ENCODE measurements at places on chromosomes 2 and 18.

GRCh38 chr2:49924044-49924817, 769.9 kb upstream of the FSHR start:
- DNase-seq, result no peak
- H3K36me3 ChIP-seq, result no peaks in the 10 kb centered on the region
- no peaks in the 10 kb centered on the region for H3K27me3 ChIP-seq
- no peak overlapping the region for H3K27ac ChIP-seq
- H3K4me3 ChIP-seq, result no peak overlapping the region

DNA sequence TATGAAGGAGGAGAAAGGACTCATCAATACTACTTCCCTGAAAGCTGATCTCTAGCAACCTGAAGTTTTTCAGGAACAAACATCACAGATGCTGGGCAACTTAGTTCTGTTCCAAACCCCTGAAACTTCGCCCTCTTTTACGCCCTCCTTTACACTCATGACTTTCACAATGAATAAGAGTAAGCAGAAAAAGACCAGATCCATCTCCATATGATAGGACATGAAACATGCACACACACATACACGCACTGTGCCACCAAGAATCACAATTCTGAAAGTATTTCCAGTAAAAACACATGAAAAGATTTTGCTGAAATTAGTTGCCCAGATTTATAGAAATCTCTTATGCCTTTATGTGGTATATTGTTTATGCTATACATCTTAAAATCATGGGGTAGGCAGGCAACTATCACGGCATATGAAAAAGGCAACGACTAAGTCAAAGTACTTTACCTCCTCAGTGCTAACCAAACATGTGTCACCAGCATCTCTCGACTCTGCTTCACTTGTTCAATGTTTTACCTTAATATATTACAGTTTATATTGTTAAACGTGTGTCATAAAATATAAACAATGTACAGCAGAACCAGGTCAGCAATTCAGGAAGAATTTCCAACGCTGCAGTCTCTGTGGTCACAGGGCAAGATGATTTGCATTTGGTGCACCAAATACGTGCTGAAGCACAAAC, 47.8 kb downstream of the NHEJ1 start:
- no peak for DNase-seq
- H3K4me3 ChIP-seq, result no peak overlapping the region
- no peaks in the 10 kb centered on the region for H3K36me3 ChIP-seq
- H3K4me1 ChIP-seq, result no peaks in the 10 kb centered on the region

DNA sequence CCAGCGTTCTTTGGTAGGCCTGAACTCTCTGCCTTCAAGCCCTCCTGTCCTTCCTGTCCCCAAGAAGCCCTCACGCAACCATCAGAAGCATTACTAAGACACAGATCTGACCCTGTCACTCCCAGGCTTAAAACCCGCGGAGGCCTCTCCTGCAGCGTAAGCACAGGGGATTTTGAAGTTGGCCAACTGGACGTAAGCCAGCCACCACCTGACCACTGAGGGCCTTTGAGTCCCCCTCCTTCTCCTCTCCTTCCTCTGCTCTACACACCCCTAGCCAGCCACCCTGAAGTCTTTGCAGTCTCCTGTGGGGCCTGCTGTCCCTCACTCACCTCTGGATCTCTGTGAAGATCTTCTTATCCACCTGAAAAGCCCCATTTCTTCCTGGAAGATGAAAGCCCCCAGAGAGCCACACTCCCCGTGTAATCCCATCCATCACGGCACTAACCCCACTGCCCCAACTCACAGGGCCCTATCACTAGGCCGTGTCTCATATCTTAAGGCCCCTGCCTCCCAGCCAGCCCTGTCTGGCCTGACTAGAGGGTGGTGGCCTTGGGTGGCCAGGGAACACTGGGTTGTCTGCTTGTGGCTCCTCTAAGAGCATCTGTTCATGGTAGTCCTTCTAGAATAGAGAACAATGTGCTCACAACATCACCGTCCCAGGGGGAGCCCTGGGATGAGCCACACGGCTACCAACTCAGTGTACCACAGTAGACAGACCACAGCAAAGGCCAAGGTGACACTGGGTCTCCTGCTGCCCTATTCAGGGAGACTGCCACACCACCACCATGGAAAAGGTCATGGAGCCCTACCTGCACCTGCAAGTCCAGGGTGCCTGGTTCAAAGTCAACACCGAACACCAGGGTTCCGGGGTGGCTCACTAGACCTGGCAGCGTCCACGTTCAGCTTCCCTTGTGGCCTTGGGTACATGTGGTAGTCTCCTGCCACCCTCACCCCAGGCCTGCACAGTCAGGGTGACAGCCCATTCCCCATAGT, 191.6 kb downstream of the ZBTB7C start:
- DNase-seq, result no peak
- H3K36me3 ChIP-seq, result no peaks in the 10 kb centered on the region
- H3K4me1 ChIP-seq, result no peaks in the 10 kb centered on the region
- H3K27ac ChIP-seq, result no peak overlapping the region
- no peak overlapping the region for H3K4me3 ChIP-seq

DNA sequence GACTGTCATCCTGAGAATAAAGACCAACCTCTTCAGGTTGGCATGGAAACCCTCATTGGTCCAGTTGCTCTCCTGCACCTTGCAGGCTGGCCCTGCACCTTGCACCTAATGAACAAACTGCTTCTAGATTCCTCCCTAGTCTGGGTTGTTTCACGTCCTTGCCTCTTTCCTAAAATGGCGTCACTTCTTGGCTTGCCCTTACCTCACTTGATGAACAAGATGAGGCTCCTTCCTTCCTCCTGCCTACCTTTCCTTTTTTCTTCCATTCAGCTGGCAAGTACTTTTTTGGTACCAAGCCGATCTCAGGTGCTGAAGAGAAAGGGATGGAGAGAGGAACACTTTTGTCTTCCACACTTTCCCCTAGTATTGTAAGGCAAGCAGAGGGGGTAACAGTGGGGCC, 74.5 kb downstream of the MYCN start:
- no peaks in the 10 kb centered on the region for H3K36me3 ChIP-seq
- H3K27me3 ChIP-seq, result no peaks in the 10 kb centered on the region

GRCh38 chr2:104249629-104250028, 604.3 kb upstream of the POU3F3 start:
- H3K4me1 ChIP-seq, result no peaks in the 10 kb centered on the region
- no peaks in the 10 kb centered on the region for H3K36me3 ChIP-seq
- H3K4me3 ChIP-seq, result no peak overlapping the region
- H3K27me3 ChIP-seq, result no peaks in the 10 kb centered on the region
- H3K27ac ChIP-seq, result no peak overlapping the region
- no peak for DNase-seq

GRCh38 chr2:234808907-234809306, 142.9 kb upstream of the SH3BP4 start:
- no peak overlapping the region for H3K27ac ChIP-seq
- H3K4me1 ChIP-seq, result no peaks in the 10 kb centered on the region
- no peak for DNase-seq
- no peaks in the 10 kb centered on the region for H3K27me3 ChIP-seq
- H3K4me3 ChIP-seq, result no peak overlapping the region

DNA sequence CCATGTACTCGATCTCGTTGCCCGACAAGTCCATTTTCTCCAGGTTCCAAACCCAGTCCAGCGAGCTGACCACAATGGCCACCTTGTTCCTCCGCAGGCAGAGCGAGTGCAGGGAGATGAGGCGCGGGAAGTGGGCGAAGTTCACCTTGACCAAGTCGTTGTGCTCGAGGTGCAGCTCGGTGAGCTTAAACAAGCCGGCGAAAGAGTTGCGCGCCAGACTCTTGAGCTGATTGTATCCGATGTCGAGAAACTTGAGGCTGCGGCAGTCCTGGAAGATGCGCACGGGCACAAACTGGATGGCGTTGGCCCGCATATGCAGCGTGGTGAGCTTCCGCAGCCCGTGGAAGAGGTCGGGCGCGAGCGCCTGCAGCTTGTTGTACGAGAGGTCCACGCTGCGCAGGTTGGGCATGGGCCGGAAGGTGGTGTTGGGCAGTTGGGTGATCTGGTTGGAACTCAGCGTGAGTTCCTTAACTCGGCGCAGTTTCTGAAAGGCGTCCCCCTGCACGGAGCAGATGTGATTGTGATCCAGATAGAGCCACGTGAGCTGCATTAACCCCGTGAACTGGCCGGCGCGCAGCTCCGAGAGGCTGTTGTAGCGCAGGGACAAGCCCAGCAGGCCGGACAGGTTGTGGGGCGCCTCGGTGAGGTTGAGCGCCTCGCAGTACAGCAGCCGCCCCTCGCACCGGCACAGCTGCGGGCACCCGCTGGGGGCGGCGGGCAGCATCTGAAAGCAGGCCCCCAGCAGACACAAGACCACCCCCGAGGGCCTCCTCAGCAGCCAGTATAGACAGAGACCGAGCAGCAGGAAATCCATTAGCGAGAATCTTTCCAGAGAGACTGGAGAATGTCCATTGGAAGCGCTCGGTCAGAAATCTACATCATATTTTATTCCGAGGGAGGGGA, 1.3 kb downstream of the LRRTM1 start:
- no peak overlapping the region for H3K4me3 ChIP-seq
- no peak overlapping the region for H3K27ac ChIP-seq
- no peaks in the 10 kb centered on the region for H3K27me3 ChIP-seq
- H3K4me1 ChIP-seq, result no peaks in the 10 kb centered on the region

DNA sequence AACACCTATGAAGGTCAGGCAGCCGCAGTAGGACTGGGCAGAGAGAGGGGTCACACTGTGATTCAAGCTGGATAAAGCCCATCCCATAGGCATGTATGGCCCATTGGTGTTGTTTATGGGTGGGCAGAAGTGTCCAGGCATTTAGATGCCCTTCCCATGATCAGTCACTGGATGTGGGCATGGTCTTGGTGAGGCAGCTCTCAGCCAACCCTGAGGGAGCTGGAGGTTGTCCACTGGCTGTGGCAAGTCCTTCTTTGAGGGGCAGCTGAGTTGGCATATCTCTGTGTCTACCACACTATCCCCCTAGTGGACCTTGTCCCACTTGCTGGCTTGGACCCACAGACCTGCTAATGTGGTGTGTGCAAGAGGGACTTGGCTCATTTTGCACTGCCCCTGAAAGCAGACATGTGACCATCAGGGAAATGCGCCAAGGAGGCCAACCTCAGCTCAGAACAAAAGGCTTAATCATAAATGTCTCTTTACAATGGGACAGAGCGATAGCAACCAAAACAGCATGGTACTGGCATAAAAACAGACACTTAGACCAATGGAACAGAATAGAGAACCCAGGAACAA, 82.0 kb downstream of the TMEM17 start:
- H3K27me3 ChIP-seq, result no peaks in the 10 kb centered on the region
- DNase-seq, result no peak
- H3K27ac ChIP-seq, result no peak overlapping the region
- no peak overlapping the region for H3K4me3 ChIP-seq
- H3K4me1 ChIP-seq, result no peaks in the 10 kb centered on the region
- no peaks in the 10 kb centered on the region for H3K36me3 ChIP-seq

- no peaks in the 10 kb centered on the region for H3K27me3 ChIP-seq
- no peak overlapping the region for H3K27ac ChIP-seq
- H3K4me1 ChIP-seq, result no peaks in the 10 kb centered on the region
- H3K4me3 ChIP-seq, result no peak overlapping the region
- no peak for DNase-seq
Observed at GRCh38 chr2:182952741-182953450, 85.4 kb downstream of the NCKAP1 start.
